Heart left ventricle (tissue), 16 donors: ENCODE measurements at places on chromosomes 12 and 14.

- no peak for DNase-seq
Observed at GRCh38 chr12:83985084-83985483, 927.5 kb downstream of the SLC6A15 start.

GRCh38 chr12:128797119-128798118 is 26.3 kb downstream of the SLC15A4 start:
- no peak for DNase-seq

- no peak for DNase-seq
Observed at GRCh38 chr12:91105807-91106206, 5.5 kb downstream of the LUM start.

- DNase-seq: no peak
Observed at GRCh38 chr14:84961637-84962036, 568.3 kb upstream of the FLRT2 start.
